Activated CD8-positive, alpha-beta memory T cell treated with anti-CD3 and anti-CD28 coated beads, Interleukin-2, amount 10 ng/mL, durations not matched to agents 7 days and 5 days (primary cell): ENCODE measurements at places on chromosomes 11 and 22.

- no peak for DNase-seq
These were observed 203.3 kb downstream of the MAML2 start for GRCh38 chr11:96139691-96140090.

GRCh38 chr11:35943713-35944502 is at the start of gene LDLRAD3:
LDLRAD3 (plus strand) TSS chr11:35944062; CDS start chr11:35944099, 37 bp downstream.
- DNase-seq = no peak

GRCh38 chr11:117459979-117460300 is 132.3 kb downstream of the CEP164 start:
- DNase-seq = no peak

GRCh38 chr22:24992946-24993345 is 40.4 kb downstream of the KIAA1671 start:
- no peak for DNase-seq

DNA sequence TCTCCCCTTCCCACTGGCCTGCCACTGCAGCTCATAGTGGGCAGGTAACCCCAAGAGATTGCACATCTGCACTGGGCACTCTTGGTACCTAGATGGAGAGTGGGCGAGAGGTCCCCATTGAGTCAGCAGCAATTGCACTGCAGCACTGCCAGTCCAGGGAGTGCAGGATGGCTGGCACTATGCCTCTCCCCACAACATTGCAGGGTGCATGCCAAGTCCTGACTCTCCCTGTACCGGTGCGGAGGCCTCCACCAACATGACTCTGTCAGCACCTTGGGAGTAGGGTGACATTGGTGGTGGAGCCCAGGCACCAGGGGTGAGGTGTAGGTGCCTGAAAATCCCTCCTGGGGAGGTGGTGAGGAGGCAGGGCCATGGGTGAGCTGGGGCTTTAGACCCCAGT is 82.2 kb downstream of the TRAF6 start:
- no peak for DNase-seq

GRCh38 chr11:19437760-19438159 is 197.0 kb upstream of the E2F8 start:
- no peak for DNase-seq

DNA sequence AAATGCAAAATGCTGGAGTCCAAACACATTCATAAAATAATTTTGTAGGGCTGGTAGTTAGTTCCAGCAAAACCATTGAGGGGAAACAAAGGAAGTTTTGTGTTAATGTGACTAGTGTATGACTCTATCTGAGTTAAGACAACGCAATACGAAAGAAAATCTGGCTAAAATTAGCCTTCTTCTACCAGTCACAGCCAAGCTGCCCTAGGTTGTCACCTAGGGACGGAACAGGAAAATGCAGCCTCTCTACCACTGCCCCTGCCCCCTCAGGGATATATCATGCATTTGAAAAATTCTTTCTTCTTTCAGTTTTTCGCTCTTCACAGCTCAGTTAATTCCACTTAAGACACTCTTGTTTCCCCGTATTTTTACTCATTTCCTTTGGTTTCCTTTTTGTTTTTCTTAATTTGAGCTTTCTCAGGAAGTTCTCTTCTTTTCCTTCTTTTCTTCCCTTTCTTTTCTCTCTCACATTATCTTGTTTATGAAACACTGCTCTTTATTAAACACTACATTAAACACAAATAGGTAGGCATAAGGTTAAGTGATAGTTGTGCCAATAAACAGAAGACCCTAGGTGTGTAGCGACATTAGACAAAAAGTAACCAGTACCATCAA is 30.6 kb downstream of the KIRREL3 start:
- no peak for DNase-seq

DNA sequence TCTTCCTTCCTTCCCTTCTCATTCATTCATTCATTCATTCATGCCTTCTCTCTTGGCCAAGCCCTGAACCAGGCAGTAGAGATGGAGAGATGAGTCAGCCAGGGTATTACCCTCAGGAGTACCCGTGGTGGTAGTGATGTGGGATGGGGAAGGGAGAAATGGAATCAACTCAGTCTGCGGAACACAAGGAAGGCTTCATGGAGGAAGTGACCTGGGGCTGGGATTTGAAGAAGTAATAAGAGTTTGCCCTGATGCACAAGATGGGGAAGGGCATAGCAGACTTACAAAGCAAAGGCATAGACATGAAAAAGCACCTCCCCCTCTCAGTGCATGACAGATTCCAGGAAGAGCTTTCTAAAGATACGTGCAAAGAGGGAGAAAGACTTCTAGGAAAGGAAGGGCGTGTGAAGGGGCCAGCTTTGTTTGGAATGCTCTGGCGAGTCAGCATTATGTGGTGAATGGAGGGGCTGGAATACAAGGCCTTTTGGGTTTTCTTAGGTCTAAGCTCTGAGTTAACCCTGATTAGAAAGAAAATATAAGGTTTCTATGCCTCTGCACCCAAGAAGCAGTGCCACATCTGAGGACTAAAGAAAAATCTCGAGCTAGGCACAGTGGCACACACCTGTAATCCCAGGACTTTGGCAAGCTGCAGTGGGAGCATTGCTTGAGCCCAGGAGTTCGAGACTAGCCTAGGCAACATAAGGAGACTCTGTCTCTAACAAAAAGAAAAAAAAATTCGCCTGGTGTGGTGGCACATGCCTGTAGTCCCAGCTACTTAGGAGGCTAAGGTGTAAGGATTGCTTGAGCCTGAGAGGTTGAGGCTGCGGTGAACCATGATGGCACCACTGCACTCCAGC is 36.4 kb upstream of the ACER3 start:
- DNase-seq = no peak

DNA sequence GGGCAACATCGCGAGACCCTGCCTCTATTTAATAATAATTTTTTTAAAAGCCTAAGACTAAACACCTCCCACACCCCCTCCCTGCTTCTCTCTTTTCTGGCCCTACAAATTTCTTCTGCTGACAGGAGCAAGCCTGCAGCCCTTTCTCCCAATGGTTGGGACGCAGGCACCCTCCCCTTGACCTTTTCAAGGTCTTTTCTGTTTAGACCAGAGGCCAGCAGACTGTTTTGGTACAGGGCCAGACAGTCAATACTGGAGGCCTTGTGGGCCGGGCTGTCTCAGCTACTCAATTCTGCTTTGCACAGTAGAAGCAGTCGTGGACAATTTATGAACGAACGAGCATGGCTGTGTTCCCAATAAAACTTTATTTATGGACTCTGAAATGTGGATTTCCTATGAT is 92.3 kb downstream of the SCN3B start:
- DNase-seq = no peak

GRCh38 chr11:132248580-132248979 is 878.2 kb downstream of the NTM start:
- DNase-seq = no peak

GRCh38 chr11:62719302-62719978 is 7.8 kb downstream of the HNRNPUL2 start:
- DNase-seq = no peak

GRCh38 chr11:14364322-14364721 is 5.3 kb upstream of the RRAS2 start:
- no peak for DNase-seq
